NCI-H1436 treated with DMSO at 0.1 percent for 48 hours (cell line): ENCODE measurements at places on chromosomes 5 and 9.

DNA sequence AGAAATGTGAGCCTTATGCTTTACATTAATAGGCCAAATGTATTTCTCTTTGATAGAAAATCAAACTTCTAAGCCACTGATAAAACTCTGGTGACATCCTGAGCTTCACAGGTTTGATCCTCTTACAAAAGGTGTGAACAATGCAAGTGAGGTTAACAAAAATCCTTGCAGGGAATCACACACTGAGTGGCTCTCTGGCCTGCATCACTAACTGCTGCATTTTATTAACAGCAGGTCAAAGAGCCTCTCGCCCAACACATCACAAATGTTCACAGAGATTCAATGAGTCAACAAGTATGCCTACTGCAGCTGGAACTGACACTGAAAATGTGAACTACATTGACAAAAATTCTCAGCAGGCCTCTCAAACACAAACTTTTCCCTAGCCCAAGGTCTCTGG is 122.3 kb downstream of the SEMA5A start:
- DNase-seq = no peak

- DNase-seq = no peak
Measured at GRCh38 chr9:136550439-136551289, 4.8 kb upstream of the NOTCH1 start.

- no peak for DNase-seq
Measured at GRCh38 chr5:83096660-83097339, 19.5 kb downstream of the XRCC4 start.

GRCh38 chr9:113660196-113660595 is 196.7 kb downstream of the RGS3 start:
- DNase-seq = no peak

- no peak for DNase-seq
Measured at GRCh38 chr9:70534471-70534870, 120.0 kb upstream of the KLF9 start.

DNA sequence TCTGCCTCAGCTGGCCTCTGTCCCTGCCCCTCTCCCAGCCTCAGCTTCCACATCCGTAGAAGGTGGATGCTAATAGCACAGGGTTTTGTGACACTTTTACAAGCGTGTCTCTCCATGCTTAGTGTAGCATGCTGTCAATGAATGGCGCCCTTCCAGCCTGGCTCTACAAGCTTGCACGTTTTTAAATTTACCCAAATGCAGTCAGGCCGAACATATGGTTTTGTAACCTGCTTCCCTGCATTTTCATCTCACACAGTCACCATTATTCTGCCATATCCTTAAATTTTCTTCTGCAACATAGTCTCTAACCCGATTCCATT is 28.8 kb downstream of the FAM163B start:
- DNase-seq = no peak

GRCh38 chr5:102014371-102014770 is 281.7 kb downstream of the SLCO4C1 start:
- no peak for DNase-seq

DNA sequence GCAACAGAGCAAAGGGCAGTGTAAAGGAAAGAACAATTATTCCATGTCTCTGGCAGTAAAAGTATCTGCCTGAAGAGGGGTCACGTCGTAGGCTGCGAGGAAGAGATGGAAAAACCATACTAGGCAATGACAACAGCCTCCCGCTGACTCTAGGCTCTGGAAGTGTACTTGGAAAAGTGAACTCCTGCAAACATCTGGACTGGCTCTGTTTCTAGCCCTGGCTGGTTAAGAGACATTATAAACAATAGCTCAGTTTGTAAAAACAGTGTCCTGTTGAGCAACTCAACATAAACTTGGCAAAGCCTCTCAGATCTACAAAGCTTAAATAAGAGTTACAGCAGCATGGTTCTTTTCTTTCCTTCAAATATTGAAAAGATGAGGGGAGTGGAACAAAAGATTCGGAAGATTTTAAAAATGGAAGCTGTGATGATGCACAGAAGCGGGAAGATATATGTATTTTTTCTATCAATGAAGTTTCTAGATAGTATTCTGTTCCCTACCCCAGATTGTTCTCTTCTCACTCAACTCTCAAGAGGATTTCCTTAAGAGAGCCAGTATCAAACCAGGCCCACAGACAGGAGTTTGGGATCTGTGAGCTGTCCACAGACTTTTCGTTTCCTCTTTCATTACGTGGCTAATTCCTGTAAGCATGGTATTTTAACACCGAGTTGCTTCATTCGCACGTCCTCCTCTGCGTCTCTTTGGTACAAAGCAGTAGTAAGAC is 79.4 kb downstream of the SPTLC1 start:
- no peak for DNase-seq

- DNase-seq = peak; percentile 29
Measured at GRCh38 chr5:43019614-43020398, 20.3 kb downstream of the ANXA2R start.

GRCh38 chr5:99133921-99134320 is 205.1 kb upstream of the CHD1 start:
- no peak for DNase-seq
